ENCODE measurements at places on chromosomes 2 and 18.

GRCh38 chr18:38984968-38985367 lies 1419.4 kb upstream of the CELF4 start:
- no peak for DNase-seq

- no peak for DNase-seq
These were observed 26.2 kb upstream of the XDH start for GRCh38 chr2:31440764-31441163.

GRCh38 chr2:150856596-150857281 lies 369.3 kb upstream of the RND3 start:
- no peak for DNase-seq

GRCh38 chr2:216098421-216099334 lies 10.5 kb upstream of the XRCC5 start:
- no peak for DNase-seq

- no peak for DNase-seq
These were observed 587 bp upstream of the MTIF2 start for GRCh38 chr2:55269645-55269990.

All from tibial artery (tissue), 4 donors.